ENCODE measurements at places on chromosomes 6 and 20.
A peak's percentile ranks its signal among the peaks of the same experiment; 100 is the strongest.

DNA sequence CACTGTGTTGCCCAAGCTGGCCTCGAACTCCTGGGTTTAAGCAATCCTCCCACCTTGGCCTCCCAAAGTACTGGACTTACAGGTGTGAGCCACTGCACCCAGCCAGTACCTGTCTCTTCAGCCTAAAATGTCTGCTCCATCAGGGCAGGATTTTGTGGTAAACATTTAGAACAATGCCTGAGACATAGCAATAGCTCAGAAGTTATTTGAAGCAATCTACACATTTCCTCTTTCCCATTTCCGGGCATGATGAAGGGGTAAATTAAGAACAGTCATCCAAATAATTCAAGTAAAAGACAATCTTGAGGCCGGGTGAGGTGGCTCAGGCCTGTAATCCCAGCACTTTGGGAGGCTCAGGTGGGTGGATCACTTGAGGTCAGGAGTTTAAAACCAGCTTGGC, 69.0 kb upstream of the ZNF217 start:
- no peak for DNase-seq

- no peak for DNase-seq
These were observed 254.7 kb upstream of the MOCS1 start for GRCh38 chr6:40188931-40189330.

- DNase-seq = no peak
These were observed 130.7 kb downstream of the ALDH8A1 start for GRCh38 chr6:134819236-134819635.

DNA sequence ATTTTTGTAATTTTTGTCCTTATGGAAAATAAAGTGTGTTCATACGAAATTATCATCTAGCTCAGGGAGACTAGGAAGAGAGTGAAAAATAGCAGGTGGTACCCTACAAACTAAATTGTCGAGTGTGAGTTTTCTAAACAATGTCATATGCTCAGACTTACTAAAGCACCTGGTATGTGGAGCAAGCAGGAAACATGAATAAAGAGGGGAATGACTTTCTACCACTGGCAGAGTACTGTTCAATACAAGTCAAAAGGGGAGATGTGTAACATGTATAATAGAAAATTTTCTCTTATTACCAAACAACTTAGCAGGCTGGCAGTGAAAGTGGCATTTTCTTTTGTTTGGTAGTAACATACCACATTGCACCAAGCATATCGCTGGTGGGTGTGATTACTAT, 36.1 kb downstream of the CTNNBL1 start:
- DNase-seq = no peak

DNA sequence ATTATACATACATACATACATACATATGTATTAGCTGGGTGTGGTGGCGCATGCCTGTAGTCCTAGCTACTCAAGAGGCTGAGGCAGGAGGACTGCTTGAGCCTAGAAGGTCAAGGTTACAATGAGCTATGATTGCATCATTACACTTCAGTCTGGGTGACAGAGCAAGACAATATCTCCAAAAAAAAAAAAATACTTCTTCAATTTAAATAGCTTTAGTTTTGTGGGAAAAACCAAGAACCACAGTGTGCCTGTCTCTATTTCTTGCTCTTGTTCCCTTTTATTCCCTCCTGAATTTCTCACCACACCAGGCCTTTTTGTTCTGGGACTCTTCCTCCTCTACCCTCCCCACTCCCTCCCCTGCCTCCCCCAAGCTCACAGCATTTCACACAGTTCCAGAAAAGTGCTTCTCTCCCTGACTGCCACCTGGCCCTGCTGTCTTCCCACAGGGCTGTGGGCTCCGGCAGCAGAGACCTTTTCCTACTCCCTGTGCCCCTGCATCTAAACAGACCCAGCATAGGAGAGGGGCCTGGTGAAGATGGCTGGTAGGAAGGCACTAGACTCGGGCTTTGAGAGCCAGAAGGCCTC, 1.3 kb downstream of the C20orf203 start:
- DNase-seq = no peak

- no peak for DNase-seq
These were observed 406.1 kb downstream of the MAFB start for GRCh38 chr20:40282941-40283340.

- DNase-seq = no peak
These were observed 50.0 kb downstream of the SLC23A2 start for GRCh38 chr20:4951299-4951698.

DNA sequence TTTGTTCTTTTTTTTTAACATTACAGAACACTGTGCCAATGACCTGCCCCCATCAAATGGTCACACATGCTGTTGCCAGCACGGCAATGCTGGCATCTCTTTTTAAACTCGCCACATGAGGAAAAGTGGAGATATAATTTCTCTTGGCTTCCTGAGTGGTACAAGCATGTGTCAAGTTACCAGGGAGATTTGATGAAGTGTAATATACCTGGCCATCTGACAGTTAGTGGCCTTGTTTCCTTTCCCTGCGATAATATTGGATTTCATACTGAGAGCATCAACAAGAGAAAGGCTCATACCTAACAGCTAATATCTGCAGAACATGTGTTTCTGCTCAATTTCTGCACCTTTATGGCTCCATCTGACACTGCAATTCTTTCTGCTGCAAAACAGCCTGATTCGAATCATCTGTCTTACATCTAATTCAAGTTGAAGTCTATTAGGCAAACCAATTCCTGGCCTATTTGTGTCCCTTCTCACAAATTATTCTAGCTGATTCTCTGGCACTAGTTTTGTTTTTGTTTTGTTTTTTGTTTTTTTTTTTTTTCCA, 519.5 kb downstream of the PREX1 start:
- no peak for DNase-seq

DNA sequence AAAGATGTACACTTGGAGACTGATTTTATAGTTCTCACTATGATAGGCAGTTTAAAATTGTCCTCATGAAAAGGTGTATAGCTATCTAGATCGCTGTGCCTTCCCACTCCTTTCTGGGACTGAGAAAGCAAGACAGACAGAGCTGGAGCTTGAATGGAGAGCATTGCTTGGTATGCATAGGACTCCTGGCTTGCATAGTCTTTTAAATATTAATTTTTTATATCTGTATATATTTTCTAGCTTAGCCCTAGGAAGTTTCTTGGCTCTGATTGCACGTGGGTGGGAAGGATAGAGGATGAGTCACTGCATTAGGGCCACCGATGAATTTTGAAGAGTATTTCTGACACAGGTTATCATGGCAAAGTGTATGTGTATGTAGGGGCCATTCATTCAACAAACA, 150.0 kb upstream of the SPACA1 start:
- no peak for DNase-seq

DNA sequence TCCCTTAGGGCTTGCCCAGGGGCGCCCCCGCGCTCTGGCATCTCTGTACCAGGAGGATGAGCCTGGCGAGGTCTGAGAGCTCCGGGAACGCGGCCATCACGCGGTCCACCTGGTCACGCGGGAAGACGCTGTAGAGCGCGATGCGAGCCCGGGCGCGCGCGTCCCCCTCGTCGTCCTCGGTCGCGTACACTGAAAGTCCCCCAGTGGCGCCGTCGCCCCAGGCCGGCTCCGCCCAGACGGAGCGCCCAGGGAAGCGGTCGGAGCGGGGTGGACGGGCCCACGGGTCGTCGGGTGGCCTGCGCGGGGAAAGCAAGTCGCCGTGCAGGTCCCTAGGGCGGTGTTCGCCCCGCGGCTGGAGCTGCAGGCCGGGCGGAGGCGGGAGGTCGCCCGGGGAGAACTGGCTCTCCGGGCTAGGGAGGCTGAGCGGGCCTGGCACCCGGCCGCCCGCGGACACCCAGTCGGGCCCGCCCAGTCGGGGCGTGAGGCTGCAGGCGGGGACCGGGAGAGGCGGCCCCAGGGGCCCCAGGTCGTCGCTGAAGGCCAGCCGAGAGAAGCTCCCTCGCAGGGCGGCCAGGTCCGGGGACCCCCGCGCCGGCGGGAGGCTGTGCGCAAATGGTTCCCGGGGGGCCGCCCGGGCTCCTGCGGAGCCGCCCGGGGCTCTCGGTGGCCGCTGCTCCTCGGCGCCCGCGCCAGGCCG, 34.0 kb downstream of the ZC3H12D start:
- no peak for DNase-seq

- no peak for DNase-seq
These were observed 102.4 kb downstream of the CDH26 start for GRCh38 chr20:60060593-60060992.

DNA sequence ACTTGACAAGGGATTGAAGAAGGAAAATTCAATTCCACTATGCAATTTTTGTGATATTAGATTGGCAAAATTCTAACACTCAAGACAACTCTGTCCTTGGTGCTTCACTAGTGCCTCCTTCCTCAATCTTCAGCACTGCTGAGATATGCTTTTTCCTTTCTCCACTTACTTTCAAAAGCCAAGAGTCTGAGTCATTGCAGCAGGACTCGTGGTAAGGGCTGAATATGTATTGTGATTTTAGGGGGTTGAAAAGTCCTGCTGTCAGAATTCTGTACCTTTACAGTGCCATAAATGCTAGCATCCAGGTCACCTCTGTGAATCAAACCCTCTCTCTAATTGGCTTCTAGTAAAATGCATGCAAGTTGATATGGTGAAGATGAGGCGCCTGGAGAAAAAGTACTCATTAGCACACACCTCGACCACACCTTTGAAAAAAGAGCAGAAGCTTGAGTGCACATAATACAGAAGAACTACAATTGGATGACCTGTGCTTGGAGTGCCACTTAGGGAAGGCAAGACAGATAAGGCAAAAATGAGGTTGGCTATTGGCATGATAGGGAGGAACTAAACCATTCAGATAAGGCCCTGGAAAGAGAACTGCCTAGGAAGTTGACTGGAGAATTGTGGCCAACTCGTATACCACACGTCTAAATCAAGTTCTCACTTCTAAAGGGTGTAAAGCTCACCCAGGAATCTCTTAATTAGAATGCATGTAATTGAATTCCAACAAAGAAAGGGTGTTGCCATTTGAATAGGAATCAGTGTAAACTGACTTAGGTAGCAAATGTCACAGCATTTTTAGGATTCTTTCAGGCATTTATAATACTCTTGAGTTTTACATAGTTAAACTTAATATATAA, 43.6 kb upstream of the FAM83B start:
- no peak for DNase-seq

DNA sequence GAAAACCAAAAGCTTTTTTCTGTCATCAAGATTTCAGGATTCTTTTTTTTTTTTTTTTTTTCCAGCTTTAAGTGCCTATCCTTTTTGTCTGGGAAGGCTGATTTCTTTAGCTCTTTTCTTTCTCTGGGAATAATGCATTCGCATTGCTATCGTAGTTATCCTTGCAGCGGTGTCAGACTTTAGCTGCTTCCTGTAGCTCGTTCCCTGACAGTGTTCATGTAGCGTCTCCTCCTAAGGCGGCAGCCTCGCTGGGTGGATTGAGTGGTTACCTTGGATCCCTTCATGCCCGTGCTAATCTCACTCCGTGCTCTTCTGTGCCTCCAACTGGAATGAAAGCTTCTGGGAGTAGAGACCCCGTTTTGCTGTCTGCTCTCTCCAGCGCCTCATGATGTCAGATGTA, 43.1 kb downstream of the UST start:
- no peak for DNase-seq

DNA sequence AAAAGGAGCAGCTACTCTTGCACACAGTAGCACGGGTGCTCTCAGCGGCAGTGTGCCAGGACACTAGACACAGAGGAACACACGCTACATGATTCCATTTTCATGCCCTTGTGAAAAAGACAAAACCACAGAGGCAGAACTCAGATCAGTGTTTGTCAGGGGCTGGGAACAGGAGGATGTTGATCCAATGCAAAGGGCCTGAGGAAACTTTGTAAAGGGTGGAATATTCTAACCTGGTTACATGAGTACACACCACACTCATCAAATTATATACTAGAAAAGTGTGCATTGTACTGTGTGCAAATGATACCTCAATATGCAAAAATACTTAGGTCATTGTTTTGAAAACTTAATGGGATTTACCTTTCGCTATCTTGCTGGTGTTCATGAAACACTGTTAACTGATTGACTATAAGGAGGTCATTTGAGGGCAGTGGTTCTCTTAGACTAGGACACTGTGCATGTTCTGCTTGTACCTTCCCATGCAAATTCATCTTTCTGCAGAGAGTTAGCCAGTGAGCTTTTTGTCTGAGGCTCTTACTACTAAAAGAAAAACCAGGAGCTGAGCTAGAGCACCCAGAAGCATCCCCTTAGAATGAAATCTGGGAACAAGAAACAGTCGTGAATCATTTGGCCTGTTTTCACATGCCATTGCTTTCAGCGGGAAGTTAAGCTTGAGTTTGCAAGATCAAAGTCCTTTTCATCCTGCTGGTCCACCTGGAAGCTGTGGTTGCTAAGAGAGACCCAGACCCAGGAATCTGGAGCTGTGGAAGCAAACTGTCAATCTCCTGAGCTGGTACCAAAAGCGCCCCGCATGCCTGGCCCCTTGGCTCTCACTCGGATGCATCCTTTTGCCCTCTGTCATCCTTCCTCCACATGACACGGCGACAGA, 204.8 kb downstream of the TTLL2 start:
- DNase-seq = no peak

- DNase-seq = no peak
These were observed 37.8 kb downstream of the ADGRF4 start for GRCh38 chr6:47736083-47736700.

- peak; percentile 11 for DNase-seq
These were observed 66.9 kb downstream of the FAXC start for GRCh38 chr6:99282479-99283062.

- no peak for DNase-seq
These were observed 121.9 kb downstream of the PHACTR3 start for GRCh38 chr20:59726281-59726595.

GRCh38 chr6:148513145-148514071, 170.8 kb downstream of the SASH1 start:
- DNase-seq = no peak

DNA sequence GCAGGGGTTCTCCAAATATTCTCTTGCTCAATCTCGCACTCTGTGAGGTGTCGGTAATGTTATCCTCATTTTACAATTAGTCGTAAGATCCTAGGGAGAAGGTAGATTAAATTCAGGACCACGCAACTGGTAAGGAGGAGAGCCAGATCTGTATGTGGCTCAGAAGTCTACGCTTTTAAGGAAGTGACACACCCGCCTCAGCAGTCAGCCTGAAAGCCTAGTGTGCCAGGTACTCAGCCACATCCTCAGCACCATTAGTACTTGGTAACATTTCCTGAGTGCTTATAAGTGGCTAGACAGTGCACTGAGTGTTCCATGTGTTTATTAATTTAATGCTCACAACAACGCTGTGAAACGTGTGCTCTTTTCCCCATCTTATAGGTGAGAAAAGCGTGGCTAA, 63.7 kb downstream of the DHX35 start:
- DNase-seq = no peak

DNA sequence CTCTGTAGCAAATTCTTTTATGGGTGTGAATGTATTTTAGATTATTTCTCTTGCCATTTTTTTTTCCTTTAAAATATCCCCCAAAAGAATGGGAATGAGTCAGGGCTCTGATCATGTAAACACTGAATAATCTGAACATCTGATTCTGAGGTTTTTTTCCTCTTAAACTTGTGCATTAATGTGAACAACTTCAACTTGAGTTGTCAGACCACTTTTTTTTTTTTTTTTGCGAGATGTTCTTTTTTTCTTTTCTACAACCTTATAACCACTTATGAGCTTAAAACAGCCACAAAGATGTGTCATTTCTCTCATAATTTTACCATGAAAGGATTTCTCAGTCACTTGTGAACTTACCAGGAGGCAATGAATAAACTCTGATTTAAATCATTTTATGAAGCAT, 85.3 kb downstream of the TBC1D7 start:
- no peak for DNase-seq

Data from GM13977 (cell line).